Renal pelvis (tissue), 12 donors: ENCODE measurements at places on chromosomes 6 and 20. TPM values are rescaled to one million over a fixed set of nuclear protein-coding genes. Genes with fewer than 3 reads are reported as not detected.

The TFAP2C gene
- 0.87 TPM for polyA plus RNA-seq

The TASP1 gene
- 12.6 TPM for polyA plus RNA-seq

The MATN4 gene
- 0.21 TPM for polyA plus RNA-seq

The MPC1 gene
- 78.1 TPM for polyA plus RNA-seq

The CST7 gene
- 0.38 TPM for polyA plus RNA-seq

The CYP39A1 gene
- polyA plus RNA-seq: 6.3 TPM

The ANKEF1 gene
- 8.6 TPM for polyA plus RNA-seq

The PGC gene
- polyA plus RNA-seq: not detected

The SMIM28 gene
- not detected for polyA plus RNA-seq

DNA sequence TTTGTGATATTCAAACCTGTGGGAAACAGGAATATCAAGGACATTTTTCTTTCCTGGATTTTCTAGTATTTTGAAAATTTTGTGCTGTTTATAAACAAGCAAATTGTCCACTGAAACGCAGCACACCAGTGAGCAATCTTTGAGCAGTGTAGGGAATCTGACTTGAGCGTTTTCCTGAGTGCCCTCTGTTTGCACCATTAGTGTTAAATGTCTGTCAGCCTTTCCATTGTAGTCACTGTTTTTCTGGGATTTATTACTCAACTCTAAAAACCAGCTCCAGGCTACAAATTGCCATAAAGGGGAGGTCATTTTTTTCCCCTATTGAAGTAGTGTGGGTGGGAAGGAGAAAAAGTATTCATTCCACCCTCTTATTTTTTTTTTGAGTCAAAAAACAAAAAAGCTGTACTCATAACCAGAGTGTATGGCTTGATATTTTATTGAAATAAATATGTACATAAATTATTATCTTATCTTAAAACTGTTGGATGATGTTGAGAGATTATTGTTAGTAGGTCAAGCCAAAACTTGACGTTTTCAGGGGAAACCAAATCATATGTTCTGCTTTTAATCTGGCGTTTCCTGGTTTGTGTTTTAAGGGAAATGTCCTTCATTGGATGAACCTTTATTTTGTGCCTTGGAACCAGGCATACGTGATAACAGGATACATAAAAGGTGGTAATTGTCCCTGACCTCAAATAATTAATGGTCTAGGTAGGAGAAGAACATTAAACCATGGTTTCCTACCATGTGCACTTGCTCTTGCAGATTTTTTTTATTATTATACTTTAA is 51.8 kb downstream of the TSHZ2 start:
- no peak for DNase-seq

DNA sequence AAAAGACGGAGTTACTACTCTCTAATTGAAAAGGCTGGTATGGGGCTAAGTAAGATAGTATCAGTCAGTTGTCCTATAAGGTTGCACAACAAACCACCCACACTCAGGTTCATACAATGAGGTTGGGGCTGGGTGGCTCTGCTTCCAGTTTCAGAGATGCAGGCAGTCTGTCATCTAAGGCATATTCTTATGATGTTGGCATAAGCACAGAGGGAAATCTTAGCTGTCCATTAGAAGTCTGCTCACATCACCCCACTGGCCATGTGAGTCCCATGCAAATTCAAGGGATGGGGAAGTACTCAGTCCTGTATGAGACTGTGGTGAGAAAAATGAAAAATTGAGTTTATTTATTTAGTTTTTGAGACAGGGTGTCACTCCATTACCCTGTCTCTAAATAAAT is 118.6 kb downstream of the LAMP5 start:
- DNase-seq: no peak

DNA sequence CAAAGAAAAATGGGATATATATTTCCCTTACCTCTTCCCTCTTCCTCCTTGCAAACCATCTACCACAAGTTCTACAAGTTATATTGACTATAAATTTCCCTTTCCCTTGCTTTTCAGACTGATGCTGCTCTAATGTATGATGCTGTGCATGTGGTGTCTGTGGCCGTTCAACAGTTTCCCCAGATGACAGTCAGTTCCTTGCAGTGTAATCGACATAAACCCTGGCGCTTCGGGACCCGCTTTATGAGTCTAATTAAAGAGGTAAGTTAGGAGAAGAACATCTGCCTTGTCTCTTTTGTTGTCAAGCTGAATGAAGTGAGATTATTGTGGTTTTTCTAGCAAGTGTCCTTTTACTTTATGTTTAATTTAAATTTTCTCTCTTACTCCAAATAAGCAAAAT is 406.0 kb downstream of the GRIK2 start:
- DNase-seq: no peak

- DNase-seq: no peak
These were observed 41.5 kb upstream of the ECI2 start for GRCh38 chr6:4176907-4177306.

DNA sequence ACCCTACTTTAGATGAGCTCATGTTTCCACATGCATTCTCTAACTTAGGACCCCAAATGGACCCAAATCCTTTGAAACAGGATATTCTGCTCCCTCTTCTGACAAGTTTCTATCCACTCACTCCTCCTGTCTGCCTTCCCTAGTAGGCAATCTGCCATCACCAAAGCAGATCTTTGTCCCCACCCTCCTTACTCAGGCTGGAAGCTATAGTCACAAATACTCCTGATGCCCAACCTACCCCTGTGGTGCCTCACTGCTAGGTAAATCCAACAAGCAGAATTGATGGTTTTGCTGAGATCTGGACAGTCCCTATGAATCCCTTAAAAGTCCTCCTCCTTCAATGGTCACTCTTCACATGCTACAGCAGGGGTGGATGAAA is 21.7 kb downstream of the ELOVL5 start:
- DNase-seq: no peak

DNA sequence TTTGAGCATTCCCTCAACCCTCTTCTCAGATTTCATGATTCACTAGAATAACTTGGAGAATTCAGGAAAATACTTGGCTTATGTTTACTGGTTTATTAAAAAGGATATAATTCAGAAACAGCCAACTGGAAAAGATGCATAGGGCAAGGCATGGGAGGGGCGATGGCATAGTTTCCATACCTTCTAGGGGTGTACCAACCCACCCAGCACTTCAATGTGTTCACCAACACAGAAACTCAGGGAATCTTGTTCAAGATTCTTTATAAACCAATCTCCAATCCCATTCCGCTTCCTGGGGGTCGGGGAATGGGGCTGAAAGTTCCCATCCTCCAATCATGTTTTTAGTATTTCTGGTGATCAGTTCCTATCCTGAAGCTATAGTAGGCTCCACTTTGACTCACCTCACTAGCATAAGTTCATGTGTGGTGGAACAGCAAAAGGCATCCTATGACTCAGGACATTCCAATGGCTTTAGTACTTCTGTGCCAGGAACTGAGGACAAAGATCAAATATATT is 164.4 kb downstream of the SIM1 start:
- DNase-seq: no peak

DNA sequence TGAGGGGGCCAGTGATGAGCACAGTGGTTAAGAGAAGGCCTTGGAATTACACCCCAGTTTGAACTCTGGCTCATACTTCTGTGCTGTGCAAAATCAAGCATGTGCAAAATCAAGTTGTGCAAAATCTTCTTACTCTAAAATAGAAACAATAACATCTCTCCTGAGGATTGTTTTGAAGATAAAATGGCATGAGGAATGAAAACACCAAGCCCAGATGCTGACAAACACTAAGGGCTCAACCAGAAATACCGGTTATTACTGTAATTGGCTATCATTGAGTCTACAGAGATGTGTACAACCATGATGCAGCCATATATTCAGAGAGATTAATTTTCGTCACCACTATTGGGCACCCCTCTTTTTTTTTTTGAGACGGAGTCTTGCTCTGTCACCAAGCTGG is 5.9 kb upstream of the BCAS1 start:
- no peak for DNase-seq

GRCh38 chr6:50236164-50236563 is 186.4 kb upstream of the DEFB112 start:
- DNase-seq: no peak

DNA sequence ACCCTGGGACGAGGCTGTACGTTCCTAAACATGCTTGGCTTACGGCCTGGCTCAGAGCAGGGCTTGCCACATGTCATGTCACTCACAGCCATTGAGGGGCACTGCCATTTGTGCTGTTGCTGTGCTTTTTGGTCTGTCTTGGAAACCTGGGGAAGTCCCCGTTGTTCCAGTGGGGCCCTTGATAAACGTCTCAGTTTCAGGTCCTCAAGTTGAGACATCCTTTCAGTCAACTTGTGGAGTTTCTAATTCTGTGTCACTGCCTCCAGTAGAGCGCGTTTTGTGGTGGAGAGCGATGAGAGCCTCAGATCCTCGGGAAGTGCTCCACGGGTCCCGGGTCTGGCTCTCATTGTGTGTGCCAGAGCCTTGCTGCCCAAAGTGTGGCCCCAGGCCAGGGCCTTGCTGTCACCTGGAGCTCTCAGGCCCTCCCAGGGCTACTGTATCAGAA is 43.0 kb upstream of the CCR6 start:
- no peak for DNase-seq

DNA sequence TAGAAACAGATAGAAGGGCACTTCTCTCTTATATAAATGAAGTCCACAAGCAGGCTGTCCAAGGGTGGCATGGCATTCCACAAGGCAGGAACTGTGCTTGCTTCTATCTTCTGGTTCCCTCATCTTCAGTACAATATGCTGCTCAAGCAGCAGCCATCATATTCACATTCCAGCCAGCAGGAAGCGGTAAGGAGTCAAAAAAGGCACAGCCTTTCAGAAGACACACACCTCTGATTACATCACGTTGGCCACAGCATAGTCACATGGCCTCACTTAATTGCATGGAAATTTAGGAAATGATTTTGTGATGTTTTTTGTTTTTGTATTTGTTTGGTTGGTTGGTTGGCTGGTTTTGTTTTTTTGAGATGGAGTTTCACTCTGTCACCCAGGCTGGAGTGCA is 19.0 kb downstream of the REM1 start:
- DNase-seq: no peak

DNA sequence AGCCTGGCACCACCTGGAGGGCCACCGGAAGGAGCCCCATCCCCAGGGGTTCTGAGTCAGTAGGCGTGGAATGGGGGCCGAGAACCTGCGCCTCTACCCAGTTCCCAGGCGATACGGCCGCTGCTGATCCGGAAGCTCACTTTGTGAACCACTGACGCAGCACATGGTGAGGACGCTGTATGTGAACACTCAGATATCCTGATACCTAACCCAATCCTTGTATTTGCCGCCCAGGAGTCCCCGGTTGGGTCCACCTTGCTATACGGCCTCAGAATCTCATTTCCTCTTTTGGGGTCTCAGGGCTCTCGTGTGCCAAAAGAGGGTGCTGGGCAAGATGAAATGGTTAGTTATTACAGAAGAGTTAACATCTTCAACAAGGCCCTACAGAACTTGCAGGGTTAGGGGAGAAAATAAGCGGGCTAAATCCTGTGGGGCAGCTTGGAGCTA is 604 bp upstream of the RAB5IF start:
- no peak for DNase-seq

DNA sequence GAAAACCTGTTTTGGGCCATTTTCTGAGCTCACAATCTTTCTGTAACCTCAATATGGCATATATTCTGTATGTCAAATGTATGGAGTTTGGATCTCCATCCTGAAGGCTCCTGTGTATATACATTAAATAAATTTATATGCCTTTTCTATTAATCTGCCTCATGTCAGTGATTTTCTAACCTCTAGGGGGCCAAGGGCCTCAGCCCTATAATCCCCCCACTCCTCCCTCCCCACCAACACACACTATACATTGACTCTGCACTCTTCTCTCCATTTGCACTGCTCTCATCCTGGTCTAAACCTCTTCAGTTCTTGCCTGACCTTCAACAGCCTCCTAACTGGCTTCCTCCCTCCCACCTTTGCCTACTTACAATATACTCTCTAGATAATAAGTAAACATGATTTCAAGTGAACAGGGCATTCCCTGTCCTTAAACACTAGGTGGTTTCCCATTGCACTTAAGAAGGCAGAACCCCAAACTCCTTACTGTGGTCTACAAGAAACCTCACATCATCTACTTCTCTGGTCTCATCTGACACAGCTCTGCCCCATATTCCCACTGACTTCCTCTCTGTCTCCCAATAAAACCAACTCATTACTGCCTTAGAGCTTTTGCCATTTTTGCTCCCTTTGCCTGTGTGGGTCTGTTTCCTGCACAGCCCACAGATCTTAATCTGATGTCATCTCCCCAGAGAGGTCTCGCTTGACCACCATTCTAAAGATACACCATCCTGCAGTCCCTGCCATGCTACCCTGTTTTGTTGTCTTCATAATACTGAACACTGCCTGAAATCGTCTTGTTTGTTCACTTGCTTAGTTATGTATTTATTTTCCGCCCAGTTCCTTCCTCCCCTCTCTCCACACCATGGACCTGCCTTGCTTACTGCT is 213.7 kb downstream of the SYNE1 start:
- no peak for DNase-seq

DNA sequence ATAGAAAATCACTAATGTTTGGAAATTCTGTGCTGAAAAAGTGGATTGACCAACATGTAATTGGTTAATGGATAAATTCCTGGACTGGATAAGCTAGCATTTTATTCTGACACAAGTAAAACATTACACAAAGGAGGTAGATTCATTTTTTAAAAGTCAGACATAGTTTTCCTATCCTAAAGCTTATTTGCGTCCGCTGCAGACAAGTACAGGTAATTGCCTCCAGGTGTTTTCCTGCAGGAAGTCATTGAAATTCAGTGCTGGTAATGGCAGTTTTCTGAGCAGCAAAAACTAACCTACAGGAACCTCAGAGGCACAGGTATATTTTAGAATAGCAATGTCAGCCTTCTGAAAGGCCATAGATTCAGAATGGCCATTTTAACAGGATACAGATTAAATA is 20.0 kb upstream of the HIVEP1 start:
- no peak for DNase-seq

DNA sequence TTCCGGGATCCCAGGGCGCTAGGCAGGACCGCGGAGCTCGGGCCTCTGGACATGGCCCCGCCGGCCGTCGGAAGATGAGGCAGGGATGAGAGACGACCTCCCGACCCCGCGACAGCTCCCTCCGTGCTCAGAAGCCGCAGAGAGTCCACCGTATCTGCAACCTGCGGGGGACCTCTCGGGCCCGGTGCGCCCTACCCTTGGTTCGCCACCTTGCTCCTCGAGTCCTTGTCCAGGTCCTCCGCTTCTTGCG is 301 bp downstream of the PPP1R3D start:
- DNase-seq: no peak

DNA sequence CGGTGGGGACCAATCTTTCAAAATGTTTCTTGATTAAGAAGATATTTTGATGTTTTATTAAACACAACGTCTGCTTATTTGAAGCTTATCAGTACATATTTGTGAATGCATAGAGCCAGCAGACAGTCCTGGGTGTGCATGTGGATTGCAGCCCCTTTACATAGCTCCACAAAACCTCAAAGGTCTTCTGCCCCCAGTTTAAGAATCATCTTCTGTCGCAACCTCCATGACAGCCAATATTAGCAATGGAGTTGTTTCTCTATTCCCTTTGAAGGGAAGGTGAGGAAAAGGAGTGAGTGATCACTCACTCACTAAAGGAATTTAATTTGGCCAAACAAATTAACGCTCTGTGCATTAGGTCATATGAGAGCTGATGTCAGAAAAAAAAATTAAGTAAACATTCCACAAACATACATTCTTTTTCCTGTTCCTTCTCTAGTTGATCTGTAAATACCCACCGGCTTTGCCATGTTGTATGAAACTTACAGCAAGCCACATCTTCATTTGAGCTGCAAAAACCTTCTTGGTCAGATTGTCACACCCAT is 152.9 kb downstream of the SIM1 start:
- no peak for DNase-seq

GRCh38 chr6:31797588-31797987 is 2.0 kb upstream of the VARS1 start:
- no peak for DNase-seq
